CD4-positive, alpha-beta T cell treated with Interleukin-15 for 4 hours (primary cell): ENCODE measurements at places on chromosomes 13 and 19.
A peak's percentile ranks its signal among the peaks of the same experiment; 100 is the strongest.

DNA sequence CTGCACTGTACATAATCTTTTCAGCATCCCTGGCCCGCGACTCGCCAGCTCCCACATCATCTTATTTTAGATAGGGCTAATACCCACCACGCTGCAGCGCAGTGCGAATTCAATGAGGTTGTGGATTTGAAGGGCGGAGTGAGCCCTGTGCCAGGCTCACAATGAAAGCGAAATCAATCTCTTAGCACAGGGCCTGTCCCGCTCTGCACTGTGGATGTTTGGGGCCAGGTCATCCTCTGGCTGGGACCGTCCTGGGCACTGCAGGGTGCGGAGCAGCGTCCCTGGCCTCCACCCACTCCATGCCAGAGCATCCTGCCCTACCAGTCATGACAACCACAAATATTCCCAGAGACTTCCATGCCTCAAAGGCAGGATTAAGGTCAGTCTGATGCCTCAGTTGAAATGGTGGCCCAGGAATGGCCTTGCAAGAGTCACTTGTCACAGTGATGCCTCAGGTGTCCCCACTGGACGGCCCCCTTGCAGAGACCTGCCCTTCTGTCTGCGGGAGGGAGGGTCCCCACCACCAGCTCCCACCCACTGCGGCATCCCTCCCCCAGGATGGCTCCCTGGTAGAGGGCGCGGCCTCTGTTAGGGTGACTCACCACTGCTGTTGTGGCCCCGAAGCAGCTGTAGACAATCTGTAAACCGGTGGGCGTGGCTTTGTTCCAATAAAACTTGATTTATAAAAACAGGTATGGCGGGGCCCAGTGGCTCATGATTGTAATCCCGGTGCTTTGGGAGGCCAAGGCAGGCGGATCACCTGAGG, 5.6 kb downstream of the UHRF1 start:
- DNase-seq, result peak; percentile 84

GRCh38 chr19:49997709-49998108, 27.5 kb downstream of the VRK3 start:
- DNase-seq, result peak; percentile 14

DNA sequence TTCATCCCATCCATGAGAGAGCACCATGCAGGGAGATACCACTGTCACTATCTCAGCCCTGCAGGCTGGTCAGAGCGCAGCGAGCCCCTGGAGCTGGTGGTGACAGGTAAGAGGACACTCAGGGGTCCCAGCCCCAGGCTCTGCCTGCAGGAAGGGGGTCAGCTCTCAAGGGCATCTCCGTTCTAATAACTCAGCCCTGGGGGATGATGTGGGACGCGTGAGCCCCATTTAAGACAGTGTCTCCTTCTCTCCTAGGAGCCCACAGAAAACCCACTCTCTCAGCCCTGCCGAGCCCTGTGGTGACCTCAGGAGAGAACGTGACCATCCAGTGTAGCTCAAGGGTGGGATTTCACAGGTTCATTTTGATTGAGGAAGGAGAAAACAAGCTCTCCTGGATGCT, 15.5 kb upstream of the KIR3DL3 start:
- DNase-seq, result no peak

- no peak for DNase-seq
These were observed 1599.8 kb downstream of the OLFM4 start for GRCh38 chr13:54628383-54628782.

DNA sequence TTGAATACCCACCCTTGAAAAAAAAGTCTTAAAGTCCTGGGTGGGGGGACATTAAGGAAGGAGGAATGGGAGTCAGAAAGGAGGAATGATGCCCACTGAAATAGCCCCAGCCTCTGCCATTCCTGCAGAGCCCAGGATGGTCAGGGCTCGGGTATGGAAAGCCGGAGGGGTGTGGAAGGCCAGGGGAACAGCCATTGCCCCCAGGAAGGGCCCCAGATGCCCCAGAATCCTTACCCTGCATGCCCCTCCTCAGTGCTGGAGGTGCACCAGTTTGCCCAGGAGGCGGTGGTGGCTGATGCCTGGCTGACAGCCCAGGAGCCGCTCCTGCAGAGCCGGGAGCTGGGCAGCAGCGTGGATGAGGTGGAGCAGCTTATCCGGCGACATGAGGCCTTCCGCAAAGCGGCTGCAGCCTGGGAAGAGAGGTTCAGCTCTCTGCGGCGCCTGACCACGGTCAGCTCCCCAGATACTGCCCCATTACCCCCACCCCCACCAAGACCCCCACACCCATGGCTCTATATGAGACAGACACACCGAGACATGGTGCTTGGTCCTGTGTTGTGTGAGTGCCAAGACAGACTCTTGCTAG, 10.7 kb upstream of the SHKBP1 start:
- DNase-seq, result no peak

GRCh38 chr13:62320129-62321108, 904.8 kb upstream of the PCDH20 start:
- no peak for DNase-seq

- DNase-seq, result no peak
These were observed 5.1 kb upstream of the USP12 start for GRCh38 chr13:27176470-27177410.

- peak; percentile 20 for DNase-seq
These were observed 54.3 kb downstream of the MTMR6 start for GRCh38 chr13:25232937-25233515.

GRCh38 chr19:40530091-40530901, 46.4 kb upstream of the SHKBP1 start:
- peak; percentile 13 for DNase-seq

DNA sequence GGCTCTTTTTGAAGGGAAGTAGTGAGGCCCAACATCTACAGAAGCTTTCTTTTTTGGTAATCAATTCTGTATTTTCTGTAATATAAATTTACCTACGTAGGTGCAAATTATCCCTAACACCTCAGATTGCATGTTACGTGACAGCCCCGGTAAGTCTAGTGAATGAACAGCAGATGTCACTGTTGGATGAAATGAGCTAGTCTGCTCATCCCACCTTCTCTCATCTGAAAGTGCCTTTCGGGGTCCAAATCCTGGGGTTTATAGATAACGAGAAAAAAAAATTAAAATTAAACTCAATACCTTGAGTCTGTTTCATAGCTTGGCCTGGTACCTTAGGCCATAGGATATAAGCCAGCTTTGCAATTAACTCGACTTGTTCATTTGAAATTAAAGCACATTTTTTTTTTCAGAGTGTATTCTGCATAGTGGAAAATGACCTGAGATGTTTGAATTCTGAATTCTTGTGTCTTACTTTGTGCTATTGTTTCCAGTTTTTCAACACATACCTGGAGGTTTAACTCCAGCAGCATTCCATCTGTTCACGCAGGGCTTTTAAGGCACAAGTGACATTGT, 548.2 kb downstream of the GPC5 start:
- DNase-seq, result no peak

DNA sequence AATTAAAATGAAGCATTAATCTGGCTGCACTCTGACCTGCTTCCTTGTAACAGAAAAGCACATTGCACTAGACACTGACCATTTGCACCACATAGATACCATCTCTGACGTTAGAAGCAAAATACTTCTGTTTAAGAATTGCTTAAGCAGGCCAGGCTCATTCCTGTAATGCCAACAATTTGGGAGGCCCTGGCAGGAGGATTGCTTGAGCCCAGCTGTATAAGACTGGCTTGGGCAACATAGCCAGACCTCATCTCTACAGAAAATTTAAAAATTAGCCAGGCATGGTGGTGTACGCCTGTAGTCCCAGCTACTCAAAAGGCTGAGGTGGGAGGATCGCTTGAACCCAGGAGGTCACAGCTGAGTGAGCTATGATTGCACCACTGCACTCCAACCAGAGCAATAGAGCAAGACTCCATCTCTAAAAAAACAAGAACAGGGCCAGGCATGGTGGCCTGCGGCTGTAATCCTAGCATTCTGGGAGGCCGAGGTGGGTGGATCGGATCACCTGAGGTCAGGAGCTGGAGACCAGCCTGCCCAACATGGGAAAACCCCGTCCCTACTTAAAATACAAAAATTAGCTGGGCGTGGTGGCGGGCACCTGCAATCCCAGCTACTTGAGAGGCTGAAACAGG, 7.0 kb upstream of the TLE6 start:
- no peak for DNase-seq

GRCh38 chr19:29785955-29786589, 25.7 kb upstream of the CCNE1 start:
- DNase-seq, result no peak

DNA sequence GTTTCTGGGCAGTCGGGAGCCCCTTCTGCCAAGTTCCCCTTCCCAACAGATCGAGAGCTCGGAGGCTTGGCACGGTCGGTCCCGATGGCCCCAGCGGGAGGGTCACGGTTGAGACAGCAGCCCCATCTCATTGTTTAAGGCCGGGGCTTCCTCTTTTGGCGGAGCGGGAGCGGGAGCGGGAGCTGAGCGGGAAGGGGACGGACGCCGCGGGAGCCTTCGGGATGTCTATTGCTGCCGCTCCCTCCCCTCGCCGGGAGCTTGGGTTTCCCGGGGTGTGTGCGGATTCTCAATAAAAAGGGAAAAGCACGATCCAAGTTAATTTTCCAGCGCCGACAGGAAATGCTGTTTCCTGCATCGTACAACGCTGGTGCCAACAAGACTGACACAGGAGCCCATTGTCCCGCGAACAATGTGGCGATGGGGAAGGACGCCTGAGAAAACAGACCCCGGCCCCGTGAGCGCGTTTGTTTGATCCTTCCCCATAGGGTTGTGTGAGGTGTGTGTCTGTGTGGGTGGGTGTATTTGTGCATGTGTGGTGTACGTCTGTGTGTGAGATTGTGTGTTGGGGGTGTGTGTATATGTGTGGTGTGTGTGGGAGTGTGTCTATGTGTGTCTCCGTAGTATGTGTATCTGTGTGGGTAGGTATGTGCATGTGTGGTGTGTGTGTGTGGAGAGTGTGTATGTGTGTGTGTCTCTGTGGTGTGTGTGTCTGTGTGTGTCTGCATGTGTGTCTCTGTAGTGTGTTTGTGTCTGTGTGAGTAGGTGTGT, 36.3 kb upstream of the FLT1 start:
- no peak for DNase-seq

GRCh38 chr13:110759710-110760109, 46.2 kb downstream of the ING1 start:
- DNase-seq, result no peak
